Spleen (tissue), 13 donors: ENCODE measurements at places on chromosomes 7 and 10. TPM values are rescaled to one million over a fixed set of nuclear protein-coding genes. Genes with fewer than 3 reads are reported as not detected.
A peak's percentile ranks its signal among the peaks of the same experiment; 100 is the strongest.

DNA sequence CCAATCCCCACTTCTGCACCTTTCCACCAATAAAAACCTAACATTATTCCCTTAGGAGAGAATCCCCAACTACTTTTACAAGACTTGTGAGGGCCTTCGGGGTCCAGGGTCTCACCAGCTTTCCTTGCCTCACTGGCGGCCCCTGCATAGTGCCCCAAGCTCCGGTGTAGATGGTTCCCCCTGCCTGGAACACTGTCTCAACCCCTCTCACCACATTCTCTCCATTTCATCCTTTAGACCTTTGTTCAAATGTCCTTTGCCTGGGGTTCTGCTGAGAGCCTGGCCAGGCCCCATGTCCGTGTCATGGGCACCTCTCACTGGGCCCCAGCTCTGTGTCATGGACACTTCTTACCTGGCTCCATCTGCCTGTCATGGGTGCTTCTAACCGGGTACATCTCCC, 64.5 kb upstream of the SORCS3 start:
- no peaks in the 10 kb centered on the region for H3K36me3 ChIP-seq
- H3K4me3 ChIP-seq = no peak overlapping the region
- peaks cover 40% of the 10 kb centered on the region for H3K27me3 ChIP-seq
- H3K27ac ChIP-seq = no peak overlapping the region

GRCh38 chr7:44375236-44375699, 49.9 kb upstream of the CAMK2B start:
- H3K36me3 ChIP-seq = no peaks in the 10 kb centered on the region
- peaks cover 8% of the 10 kb centered on the region for H3K4me1 ChIP-seq
- no peak overlapping the region for H3K4me3 ChIP-seq
- H3K27me3 ChIP-seq = no peaks in the 10 kb centered on the region
- no peak for DNase-seq

- no peaks in the 10 kb centered on the region for H3K36me3 ChIP-seq
- peaks cover 41% of the 10 kb centered on the region for H3K27me3 ChIP-seq
- H3K4me3 ChIP-seq = peak overlapping the region; percentile 22
- H3K4me1 ChIP-seq = peaks cover 15% of the 10 kb centered on the region
- no peak overlapping the region for H3K27ac ChIP-seq
Observed at GRCh38 chr7:39609113-39609934, 14.0 kb upstream of the RALA start.

DNA sequence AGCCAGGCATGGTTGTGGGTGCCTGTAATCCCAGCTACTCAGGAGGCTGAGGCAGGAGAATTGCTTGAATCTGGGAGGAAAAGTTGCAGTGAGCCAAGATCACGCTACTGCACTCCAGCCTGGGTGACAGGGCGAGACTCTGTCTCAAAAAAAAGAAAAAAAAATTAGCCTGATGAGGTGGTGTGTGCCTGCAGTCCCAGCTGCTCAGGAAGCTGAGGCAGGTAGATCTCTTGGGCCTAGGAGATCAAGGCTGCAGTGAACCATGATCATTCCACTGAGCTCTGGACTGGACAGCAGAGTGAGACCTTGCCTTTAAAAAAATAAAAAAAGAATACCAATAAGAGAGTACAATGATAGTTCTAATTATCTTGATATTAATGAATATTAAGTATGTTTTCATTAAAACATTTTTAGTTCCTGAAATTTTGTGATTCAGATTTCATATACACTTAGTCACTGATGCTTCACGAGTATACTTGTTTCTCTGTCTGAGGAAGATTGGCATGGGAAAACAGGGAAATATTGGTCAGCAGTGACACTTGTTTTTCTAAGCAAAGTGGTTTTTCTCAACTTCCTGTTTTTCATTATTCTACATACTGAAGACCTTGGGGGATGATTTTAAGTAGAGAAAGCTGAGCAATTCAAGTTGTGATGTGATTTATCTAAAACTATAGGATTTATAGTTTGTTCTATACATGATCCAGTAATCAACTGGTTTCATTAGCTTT, 76.8 kb downstream of the ADK start:
- peak overlapping the region; percentile 81 for H3K27ac ChIP-seq
- H3K27me3 ChIP-seq = no peaks in the 10 kb centered on the region
- H3K4me3 ChIP-seq = no peak overlapping the region
- no peak for DNase-seq
- peaks cover 14% of the 10 kb centered on the region for H3K4me1 ChIP-seq

- H3K36me3 ChIP-seq = no peaks in the 10 kb centered on the region
Observed at GRCh38 chr10:47164126-47164799, 135.7 kb upstream of the GDF10 start.

- peaks cover 5% of the 10 kb centered on the region for H3K4me1 ChIP-seq
- H3K27me3 ChIP-seq = no peaks in the 10 kb centered on the region
Observed at GRCh38 chr7:144391823-144392255, 11.7 kb downstream of the NOBOX start.

- no peaks in the 10 kb centered on the region for H3K4me1 ChIP-seq
- no peak overlapping the region for H3K27ac ChIP-seq
- no peak overlapping the region for H3K4me3 ChIP-seq
- H3K27me3 ChIP-seq = peaks cover 70% of the 10 kb centered on the region
- DNase-seq = no peak
Observed at GRCh38 chr7:1403638-1404459, 55.4 kb downstream of the MICALL2 start.

GRCh38 chr7:155961241-155962190, 149.3 kb upstream of the SHH start:
- no peak for DNase-seq
- no peak overlapping the region for H3K4me3 ChIP-seq

- no peaks in the 10 kb centered on the region for H3K4me1 ChIP-seq
- H3K27ac ChIP-seq = no peak overlapping the region
- no peaks in the 10 kb centered on the region for H3K36me3 ChIP-seq
- no peak overlapping the region for H3K4me3 ChIP-seq
Observed at GRCh38 chr10:49552277-49552676, 13.4 kb upstream of the ERCC6 start.

- DNase-seq = no peak
- no peak overlapping the region for H3K27ac ChIP-seq
- H3K4me1 ChIP-seq = no peaks in the 10 kb centered on the region
- no peaks in the 10 kb centered on the region for H3K27me3 ChIP-seq
- H3K36me3 ChIP-seq = no peaks in the 10 kb centered on the region
Observed at GRCh38 chr10:36943544-36943943, 181.9 kb upstream of the ANKRD30A start.

GRCh38 chr10:127916826-127917225, 9.9 kb downstream of the PTPRE start:
- no peaks in the 10 kb centered on the region for H3K4me1 ChIP-seq
- no peak for DNase-seq
- H3K27ac ChIP-seq = no peak overlapping the region
- no peak overlapping the region for H3K4me3 ChIP-seq

- DNase-seq = no peak
- H3K4me1 ChIP-seq = no peaks in the 10 kb centered on the region
- H3K4me3 ChIP-seq = no peak overlapping the region
- H3K27ac ChIP-seq = no peak overlapping the region
- H3K36me3 ChIP-seq = no peaks in the 10 kb centered on the region
Observed at GRCh38 chr10:28250782-28251181, 52.1 kb downstream of the MPP7 start.

DNA sequence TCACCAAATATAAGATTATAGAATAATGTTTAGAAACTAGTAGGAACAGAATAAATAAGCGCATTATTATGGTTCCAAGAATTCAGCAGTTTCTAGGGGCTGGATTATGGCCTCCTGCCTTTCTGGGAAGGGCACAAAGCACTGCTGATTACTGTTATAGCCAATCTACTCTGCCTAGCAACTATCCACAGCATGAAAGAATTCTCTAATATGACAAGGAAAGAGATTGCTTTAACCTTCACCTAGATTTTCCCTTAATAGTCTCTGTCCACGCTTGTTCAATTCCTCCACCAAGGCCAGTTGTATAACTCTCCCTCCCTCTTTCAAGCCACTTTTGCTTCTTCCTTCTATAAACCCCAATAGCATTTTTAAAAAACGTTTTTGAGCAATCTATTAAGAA, 1033.6 kb upstream of the LRRTM3 start:
- H3K27ac ChIP-seq = no peak overlapping the region
- no peaks in the 10 kb centered on the region for H3K4me1 ChIP-seq
- H3K27me3 ChIP-seq = no peaks in the 10 kb centered on the region
- H3K36me3 ChIP-seq = no peaks in the 10 kb centered on the region
- H3K4me3 ChIP-seq = no peak overlapping the region

DNA sequence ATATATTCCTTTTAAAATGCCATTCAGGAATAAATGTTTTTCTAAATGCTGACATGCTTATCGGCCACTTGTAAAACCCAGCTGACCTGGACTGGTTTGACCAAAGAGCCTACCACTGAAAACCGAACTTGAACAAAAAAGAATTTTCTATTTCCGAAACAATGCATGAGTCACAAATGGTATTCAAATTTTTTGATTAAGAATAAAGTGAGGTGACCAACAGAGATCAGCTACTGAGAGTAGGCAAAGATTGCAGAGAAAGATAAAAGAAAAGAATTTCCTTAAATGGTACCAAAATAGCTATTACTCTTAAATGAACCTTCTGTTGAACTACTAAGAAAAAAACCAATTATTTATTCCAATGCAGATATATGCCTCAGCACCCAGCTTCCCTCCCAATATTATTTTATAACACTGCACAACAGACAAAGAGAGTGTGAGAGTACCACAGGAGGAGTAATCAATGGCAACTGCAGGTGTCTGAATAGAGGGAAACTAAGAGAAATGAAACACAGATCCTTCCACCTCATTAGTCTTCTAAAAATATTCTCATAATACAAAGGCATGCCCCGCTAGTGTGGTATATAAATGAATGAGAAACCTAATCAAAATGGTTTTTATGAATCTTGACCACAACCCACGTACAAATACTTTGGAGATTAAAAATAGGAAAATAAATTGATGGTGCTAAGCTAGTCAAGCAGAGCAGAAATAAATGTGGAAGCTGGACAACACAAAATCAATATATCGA, 20.1 kb downstream of the OSBPL3 start:
- H3K27ac ChIP-seq = no peak overlapping the region
- no peaks in the 10 kb centered on the region for H3K36me3 ChIP-seq
- H3K4me3 ChIP-seq = no peak overlapping the region
- DNase-seq = no peak
- no peaks in the 10 kb centered on the region for H3K27me3 ChIP-seq
- peaks cover 31% of the 10 kb centered on the region for H3K4me1 ChIP-seq

DNA sequence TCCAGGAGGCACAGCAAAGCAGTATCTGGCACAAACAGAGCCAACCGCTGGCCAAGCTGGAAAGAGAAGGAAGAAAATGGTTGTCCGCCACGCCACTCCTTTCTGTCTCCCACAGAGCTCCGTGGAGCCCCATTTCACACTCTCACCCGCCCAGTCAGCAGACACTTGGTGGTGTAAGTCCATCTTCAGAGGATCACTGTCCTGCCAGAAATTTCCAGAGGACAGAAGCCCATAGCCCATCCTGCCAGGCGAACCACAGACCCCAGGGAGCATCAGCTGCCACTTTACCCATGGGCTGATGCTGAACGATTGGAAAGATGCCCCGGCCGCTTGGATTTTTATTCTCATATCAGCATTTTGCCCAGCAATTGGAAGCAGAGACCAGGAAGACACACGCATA, 144.7 kb upstream of the LYZL2 start:
- DNase-seq = no peak
- no peak overlapping the region for H3K27ac ChIP-seq
- no peak overlapping the region for H3K4me3 ChIP-seq
- H3K27me3 ChIP-seq = peaks cover 4% of the 10 kb centered on the region
- H3K36me3 ChIP-seq = no peaks in the 10 kb centered on the region

DNA sequence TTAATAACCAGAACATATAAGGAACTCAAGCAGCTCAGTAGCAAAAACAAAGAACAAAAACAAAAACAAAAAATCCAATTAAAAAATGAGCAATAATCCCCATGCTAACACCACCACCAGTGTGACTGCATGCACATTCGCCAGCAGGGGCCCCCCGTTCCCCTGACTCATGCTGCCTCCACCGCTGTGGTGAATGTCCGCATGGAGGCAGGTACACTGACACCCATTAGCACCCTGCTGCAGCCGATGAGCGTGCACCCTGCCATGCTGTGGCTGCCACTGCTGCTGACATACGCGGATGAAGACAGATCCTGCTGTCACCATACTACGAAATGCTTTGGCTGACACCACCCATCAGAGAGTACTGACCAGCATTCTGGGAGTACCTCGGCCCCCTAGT, 321.6 kb upstream of the LRRTM3 start:
- H3K4me1 ChIP-seq = no peaks in the 10 kb centered on the region
- H3K27me3 ChIP-seq = no peaks in the 10 kb centered on the region
- H3K4me3 ChIP-seq = no peak overlapping the region

DNA sequence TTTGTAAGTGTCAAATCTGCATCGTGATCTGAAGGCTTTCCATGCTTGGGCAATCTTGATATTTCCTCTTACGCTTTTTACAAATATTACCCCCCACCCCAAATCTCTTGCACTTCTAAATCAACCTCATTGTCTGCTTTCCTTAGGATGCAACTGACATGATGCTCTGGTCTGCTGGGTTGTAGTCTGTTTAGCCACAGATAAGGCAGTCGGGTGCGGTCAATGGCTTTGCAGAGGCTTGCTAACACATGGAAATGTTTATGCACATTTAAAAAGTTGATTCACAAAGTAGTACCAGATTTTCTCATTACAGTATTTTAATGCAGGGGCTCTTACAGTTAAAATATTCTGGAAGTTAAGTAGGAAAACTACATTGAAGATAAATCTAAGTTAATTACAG, 172.5 kb downstream of the BAMBI start:
- no peaks in the 10 kb centered on the region for H3K36me3 ChIP-seq
- DNase-seq = no peak
- no peak overlapping the region for H3K4me3 ChIP-seq
- H3K4me1 ChIP-seq = no peaks in the 10 kb centered on the region
- H3K27ac ChIP-seq = no peak overlapping the region
- no peaks in the 10 kb centered on the region for H3K27me3 ChIP-seq

- H3K27me3 ChIP-seq = no peaks in the 10 kb centered on the region
- H3K27ac ChIP-seq = no peak overlapping the region
- H3K4me3 ChIP-seq = no peak overlapping the region
- H3K36me3 ChIP-seq = no peaks in the 10 kb centered on the region
- H3K4me1 ChIP-seq = no peaks in the 10 kb centered on the region
Observed at GRCh38 chr7:153385502-153385901, 626.0 kb downstream of the ACTR3B start.

DNA sequence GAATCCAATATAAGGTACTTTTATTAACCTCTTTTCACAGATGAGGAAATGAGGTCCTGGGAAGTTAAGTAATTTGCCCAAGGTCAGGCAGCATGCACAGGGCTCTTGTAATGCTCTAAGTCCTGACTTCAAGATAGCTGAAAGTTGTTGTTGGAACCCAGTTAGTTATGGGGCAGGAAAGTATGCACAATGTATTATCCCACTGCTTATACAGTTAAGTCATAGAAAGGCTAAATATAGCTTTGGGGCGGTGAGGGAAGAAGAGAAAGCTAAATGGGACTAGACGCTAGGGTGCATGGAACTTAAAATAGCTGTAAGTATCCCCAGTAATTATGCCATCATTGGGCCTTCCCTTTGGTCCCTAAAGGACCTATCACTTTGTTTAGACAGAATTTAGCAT, 9.2 kb downstream of the GLCCI1 start:
- no peaks in the 10 kb centered on the region for H3K36me3 ChIP-seq
- no peak overlapping the region for H3K4me3 ChIP-seq
- H3K4me1 ChIP-seq = peaks cover 75% of the 10 kb centered on the region
- DNase-seq = no peak

Gene LRCH4
- 242 TPM for total RNA-seq

Gene GIMAP8
- total RNA-seq = 65.3 TPM

Gene PIP
- total RNA-seq = not detected

Gene VWC2
- total RNA-seq = 0.11 TPM

Gene KIF11
- total RNA-seq = 6.2 TPM

Gene ZNF273
- 9.8 TPM for total RNA-seq

Gene CYP2C19
- not detected for total RNA-seq

Gene PPP1R3C
- total RNA-seq = 3.5 TPM

Gene MYO1G
- total RNA-seq = 62.1 TPM
